ENCODE measurements at places on chromosomes 1 and 21.

DNA sequence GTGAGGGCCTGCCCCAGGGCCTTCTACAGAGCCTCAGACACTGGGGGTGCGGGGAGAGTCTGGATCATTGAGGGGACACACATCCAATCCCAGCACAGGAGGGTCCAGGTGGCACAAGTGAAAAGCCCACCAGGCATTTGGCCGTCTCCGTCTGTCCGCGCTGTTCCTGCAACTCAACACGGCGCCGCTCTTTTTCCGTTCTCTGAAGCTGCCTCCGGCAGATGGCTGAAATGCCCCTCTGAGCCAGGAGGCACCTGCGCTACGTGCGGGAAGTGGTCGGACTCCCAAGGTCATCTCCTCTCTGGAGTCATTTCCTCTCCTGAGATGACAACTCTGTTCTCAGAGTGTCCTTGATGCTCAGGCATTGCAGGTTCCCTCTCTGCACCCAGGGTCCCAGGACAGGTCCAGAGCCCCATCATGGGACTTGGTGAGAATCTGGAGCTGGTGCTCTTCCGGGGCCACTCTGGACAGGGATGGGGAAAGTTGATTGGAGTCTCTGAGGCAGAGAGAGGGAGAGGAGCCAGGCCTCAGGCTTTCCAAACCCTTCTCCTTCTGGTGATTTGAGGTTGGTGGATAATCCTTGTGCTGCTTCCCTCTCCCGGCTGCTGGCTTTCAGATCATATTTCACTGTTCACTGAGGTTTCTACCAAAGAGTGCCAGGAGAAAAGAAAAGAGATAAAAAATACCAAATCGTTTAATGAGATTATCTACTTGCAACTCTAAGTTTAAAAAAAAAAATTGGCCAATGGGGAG, 14.0 kb upstream of the MIXL1 start:
- DNase-seq, result no peak

DNA sequence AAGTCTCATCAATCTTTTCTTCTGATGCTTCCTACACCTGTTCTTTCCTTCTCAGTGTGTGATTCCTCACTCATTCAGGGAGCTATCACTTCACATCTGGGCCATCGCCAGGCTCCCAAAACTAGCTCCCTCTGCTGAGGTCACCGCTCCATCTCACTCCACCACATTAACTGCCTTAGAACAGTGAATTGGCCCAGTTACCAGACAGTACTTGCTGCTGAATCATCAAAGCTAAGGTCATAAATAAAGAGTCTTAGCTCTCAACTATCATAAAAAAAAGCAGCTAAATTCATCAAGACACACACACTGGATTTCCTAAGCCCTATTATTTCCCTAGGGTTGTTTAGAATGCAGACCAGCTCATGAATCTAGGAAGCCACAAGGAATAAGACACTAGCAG, 18.8 kb upstream of the SRM start:
- DNase-seq, result no peak

DNA sequence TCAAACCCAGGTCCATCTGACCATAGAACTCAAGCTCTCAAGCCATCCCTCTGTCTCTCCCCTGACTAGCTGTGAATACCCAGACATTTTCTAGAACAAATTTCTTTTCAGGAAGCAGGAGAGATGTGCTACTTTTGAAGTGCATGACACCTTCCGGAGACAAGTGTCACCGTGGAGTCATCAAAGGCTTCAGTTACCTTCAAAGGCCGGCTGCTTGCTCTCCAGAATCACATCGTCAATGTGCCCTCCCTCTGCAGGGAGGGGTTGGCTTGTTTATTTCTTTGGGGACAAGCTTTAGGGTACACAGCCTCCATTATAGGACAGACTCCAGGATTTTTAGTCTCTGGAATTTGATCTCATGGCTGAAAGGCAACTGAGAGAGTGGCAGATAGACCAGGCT, 37.7 kb upstream of the IGSF21 start:
- no peak for DNase-seq

- no peak for DNase-seq
Observed at GRCh38 chr1:47186267-47187185, 3.3 kb downstream of the PDZK1IP1 start.

Data from CD8-positive, alpha-beta memory T cell (primary cell).